Stimulated activated CD4-positive, alpha-beta T cell treated with anti-CD3 and anti-CD28 coated beads, Interleukin-12 subunit alpha, Interleukin-12 subunit beta, amount 100 ng/mL, for 48 hours (primary cell): ENCODE measurements at places on chromosomes 11 and 22.

DNA sequence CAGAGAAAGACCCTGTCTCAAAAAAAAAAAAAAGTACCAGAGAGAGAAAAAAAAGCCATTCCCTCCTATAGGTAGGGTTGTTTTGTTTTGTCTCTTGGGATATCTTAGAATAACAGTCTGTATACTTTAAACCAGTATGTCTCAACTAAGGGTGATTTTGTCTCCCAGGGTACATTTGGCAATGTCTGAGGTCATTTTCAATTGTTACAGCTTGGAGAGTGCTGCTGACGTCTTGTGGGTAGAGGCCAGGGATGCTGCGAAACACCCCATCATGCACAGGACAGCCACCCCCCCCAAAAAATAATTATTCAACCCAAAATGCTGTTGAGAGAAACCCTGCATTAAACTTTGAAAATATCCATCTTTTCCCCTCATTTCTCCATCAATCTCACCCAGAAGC, 56.1 kb upstream of the CRTAM start:
- no peak for DNase-seq

- no peak for DNase-seq
Measured at GRCh38 chr11:11332141-11332710, 20.8 kb downstream of the CSNK2A3 start.

- DNase-seq: no peak
Measured at GRCh38 chr11:114066046-114066648, 6.6 kb downstream of the ZBTB16 start.

GRCh38 chr22:32620992-32621391, 146.4 kb downstream of the FBXO7 start:
- no peak for DNase-seq

DNA sequence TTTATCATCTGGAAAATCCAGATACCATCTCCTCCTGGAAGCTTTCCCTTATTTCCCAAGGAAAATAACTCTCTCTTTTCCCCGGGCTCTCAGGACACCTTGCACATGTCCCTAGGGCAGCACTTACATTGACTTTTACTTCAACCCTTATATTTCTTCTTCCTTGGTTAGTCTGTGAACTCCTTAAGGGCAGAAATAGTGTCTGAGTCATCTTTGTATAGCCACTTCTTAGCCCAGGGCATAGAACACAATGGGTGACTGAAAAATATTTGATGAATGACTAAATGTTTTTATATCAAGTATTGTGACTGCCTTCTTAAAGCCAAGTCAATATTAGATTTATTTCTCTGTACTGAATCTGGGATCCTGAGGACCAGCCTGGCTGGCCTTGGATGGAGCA, 45.4 kb upstream of the MYOD1 start:
- DNase-seq: no peak

DNA sequence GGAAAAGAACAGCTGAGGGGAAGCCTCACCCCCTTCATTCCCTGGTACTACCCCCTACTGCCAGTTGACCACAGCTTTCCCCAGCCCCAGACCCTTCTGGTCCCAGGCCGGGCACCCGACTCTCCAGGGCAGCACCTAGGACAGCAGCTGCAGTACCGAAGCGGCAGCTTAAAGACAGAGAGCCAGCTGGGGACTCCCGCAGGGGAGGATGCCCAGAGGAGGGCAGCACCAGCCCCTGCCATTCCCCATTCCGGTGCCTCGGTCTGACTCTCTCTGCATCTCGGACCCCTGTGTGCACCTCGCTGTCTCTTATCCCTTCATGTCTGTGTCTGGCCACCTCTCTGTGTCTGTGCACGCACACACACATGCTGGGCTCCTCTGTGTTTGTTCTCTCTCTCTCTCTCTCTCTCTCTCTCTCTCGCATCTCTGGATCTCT, 9.4 kb downstream of the IGSF9B start:
- DNase-seq: peak; percentile 44

GRCh38 chr11:109619498-109619897, 197.5 kb downstream of the C11orf87 start:
- DNase-seq: no peak

DNA sequence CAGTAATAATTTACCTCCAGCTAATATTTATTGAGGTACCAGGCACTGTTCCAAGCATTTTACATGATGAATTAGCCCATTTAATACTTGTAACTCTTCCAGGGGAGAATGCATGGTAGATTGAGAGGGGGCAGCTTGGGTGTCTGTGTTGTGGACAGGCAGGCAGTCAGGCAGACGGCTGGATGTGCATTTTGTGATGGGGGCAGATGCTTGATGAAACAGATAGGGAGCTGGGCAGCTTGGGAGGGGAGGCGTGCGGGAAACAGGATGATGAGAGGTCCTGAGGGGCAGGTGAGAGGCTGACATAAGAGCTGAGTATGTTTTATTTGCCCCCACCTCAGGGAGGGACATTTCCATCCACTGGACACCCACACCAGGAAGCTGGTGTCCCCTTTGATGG, 33.1 kb upstream of the SHISAL1 start:
- DNase-seq: no peak

GRCh38 chr11:115610908-115611307, 106.7 kb upstream of the CADM1 start:
- no peak for DNase-seq

GRCh38 chr11:60592601-60593000, 77.4 kb downstream of the MS4A13 start:
- DNase-seq: no peak

DNA sequence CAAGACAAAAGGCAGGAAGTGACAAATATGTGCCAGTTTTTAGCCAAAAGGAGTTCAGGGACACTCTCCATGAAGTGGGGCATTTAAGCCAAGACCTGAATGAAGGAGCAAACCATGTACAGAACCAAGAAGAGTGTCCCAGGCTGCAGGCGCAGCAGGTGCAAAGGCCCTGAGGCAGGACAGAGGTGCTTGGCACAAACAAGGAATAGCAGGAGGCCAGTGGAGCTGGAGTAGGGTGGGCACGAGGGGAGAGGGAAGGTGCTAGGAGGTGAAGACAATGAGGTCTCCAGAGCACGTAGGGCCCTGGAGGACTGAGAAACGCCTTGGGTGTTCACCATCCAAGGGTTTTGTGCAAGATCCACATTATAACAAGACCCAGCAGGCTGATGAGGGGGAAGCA, 474.1 kb downstream of the MN1 start:
- no peak for DNase-seq

GRCh38 chr11:75868990-75869389, 54.0 kb downstream of the UVRAG start:
- DNase-seq: no peak

- no peak for DNase-seq
Measured at GRCh38 chr11:124778281-124778680, 16.2 kb upstream of the ESAM start.

GRCh38 chr22:30027791-30028190, 52.5 kb upstream of the HORMAD2 start:
- no peak for DNase-seq

DNA sequence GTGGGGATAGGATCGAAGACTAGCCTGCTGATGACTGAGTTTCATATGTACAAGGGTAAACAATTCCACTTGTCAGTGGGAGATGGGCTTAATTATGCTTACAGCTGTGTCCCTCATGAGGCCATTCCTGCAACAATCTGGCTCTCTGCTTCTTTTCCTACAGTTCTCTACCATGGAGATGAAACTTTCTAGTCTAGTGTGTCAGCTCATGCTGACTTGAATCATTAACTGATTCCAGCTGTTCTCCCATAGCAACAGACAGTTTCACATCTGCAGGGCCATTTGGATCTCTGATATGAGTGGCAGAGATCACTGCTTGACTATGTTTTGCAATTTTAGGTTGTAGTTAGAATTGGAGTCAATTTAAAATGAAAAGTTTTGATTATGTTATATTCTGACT, 1251.7 kb upstream of the RAG2 start:
- DNase-seq: no peak

DNA sequence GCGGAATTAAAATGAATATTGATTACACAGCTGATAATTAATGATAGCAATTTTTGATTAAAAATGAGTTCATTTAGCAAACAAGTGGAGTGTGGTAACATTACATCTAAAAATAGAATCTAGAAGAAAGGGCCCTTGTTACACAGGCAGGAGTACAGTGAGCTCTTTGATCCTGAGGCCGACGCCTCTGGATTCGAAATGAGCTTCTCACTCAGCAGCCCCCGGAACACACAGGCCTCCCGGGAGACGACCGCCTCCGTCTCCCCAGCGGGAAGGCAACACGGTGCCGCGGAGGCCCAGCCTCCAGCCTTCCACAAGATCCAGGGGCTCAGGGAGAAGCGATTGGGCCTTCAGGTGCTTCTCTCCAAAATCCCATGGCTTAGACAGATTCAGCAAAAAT, 379.1 kb downstream of the BRD1 start:
- DNase-seq: no peak

GRCh38 chr11:63767565-63768236, 874 bp downstream of the ZFTA start:
- DNase-seq: no peak

DNA sequence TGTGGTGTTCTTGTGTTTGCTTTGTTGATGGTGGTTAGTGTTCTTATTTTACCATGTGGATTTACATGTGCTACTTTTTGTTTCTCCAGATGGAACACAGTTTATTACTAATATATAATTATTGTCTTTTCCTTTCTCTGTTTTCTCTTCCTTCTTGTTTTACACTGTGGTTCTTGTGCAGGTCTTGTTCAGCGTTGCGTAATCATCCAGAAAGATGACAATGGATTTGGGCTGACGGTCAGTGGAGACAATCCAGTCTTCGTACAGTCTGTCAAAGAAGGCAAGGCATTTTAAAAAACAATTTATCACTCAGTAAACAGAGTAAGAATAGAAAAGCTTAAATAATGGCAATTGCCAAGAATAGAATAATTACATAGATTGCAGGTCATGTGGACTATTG, 84.4 kb downstream of the ARHGEF12 start:
- no peak for DNase-seq

DNA sequence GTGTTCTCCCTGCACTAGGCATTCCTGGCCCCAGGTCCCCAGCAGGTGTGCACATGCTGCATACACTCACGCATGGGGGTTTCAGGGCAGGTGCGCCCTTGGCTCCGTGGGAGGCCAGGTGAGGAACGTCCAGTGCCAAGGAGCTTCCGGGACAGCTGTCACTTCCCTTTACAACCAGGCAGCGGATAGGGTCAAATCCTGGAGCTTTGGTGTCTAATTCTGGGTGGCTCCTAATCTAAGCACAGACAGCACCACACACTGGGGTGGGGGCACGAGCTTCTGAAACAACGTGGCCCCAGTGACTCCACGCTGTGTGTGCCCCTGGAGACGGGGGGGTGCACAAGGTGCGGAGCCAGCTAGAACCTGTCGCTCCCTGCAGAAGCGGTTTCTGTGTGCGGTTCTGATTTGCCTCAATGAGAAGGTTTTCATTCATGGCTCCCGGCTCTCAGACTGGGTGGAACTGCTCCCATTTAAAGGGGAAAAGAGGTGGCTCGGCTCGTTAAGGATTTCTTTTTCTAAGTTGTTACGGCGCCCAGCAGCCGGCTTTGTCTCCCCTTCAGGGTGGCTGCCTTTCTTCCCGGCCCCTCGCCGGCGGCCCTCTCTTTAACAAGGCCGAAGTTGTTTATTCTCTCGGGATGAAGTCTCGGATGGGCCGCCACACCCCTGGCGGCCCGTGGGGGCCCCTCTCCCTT, 5.0 kb downstream of the CCND1 start:
- DNase-seq: no peak

DNA sequence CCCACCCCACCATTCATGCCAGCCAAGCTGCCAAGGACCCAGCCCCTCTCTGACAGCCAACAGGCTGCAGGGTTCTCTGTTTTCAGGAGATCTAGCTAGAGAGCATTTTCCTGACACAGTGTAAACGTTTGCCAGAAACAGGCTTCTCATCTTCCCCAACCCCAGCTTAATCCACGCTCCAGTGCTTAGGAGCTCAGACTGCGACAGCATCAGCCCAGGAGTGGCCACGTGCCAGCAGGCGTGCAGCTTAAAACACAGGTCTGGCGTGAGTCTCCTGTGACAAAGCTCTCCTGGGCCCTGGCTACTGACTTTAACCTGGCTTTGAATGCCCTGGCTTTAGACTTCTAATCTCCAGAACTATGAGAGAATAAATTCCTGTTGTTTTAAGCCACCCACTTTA, 66.6 kb downstream of the GALNT18 start:
- no peak for DNase-seq

DNA sequence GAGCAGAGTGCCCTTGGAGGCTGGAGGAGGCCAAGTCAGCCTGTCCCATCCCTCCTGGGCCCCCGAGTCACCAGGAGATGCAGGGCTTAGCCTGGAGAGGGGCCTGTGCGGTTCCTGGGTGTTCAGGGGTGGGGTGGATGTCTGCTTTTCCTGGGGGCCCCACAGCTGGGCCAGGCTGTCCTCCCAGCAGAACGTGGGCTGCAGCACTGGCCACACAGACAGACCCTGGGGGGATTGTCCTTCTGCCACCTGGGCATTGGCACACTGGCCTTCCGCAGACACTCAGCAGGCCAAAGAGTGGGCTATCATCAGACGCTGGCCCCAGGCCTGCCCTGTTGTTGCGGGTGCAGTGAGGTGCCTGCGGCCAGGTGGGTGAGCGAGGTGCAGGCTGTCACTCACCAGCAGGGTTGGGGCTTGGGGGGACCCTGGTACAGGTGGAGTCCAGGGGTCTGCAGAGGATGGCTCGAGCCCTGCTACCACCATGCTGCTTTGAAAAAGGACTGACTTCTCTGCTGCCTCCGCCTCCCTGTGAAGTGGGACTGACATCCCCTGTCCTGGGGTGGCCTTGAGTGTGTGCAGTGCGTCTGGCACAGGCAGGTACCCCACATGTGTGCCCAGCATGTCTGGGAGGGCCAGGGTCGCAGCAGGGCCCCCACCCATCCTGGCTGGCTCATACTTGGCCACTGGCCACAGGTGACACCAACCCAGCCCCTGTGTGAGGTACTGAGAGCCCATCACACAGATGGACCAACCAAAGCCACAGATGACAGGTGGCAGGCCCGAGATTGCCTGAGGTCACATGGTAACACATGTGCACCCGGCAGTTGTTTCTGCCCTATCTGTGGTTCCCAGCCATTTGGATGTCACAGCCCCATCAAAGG, 39.0 kb upstream of the KCNQ1OT1 start:
- no peak for DNase-seq

DNA sequence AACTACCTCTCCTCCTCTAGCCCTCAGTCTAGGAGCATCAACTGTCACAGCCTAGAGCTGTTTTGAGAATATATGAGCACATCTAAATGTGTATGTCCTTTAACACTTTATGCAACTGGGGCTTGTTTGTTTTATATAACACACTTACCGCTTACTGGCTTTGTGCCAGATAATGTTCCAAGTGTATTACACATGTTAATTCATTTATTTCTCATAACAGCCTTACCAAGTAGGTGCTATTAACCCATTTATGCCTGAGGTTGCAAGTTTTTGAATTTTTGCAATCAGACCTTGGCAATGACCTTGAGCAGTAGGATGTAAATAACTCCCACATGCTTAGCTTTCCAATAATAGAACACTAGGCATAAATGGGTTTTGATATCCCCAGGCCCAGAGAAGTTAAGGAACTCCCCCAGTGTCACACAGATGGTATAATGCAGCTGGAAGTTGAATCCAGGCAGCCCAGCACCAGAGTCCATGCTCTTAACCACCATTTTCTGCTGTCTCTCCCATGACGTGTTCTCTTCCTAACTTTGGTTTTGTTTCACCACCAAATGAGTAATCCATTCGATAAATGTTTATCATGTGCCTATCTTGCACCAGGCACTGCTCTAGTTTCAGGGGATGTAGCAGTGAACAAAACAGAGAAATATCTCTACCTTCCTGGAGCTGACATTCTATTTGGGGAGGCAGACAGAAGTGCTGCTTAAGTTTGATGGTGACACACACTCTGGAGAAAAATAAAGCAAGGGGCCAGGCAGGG, 23.1 kb downstream of the PRDM11 start:
- DNase-seq: no peak
